ENCODE measurements at places on chromosomes 1 and 21.
A peak's percentile ranks its signal among the peaks of the same experiment; 100 is the strongest.

DNA sequence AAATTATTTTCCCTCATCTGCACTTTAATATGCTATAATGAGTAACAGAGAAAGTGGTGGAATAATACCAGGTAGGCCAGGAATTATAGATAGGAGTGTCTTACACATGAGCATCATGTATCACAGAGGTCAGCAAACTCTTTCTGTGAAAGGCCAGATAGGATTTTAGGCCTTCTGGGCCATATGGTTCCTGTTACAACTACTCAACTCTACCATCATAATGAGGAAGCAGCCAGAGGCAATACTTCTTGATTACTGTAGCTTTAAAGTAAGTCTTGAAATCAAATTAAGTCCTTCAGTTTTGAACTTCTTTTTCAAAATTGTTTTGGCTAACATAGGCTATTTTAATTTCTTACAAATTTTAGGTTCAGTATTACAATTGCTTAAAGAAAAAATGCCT, 32.1 kb upstream of the IGSF3 start:
- no peak for DNase-seq

DNA sequence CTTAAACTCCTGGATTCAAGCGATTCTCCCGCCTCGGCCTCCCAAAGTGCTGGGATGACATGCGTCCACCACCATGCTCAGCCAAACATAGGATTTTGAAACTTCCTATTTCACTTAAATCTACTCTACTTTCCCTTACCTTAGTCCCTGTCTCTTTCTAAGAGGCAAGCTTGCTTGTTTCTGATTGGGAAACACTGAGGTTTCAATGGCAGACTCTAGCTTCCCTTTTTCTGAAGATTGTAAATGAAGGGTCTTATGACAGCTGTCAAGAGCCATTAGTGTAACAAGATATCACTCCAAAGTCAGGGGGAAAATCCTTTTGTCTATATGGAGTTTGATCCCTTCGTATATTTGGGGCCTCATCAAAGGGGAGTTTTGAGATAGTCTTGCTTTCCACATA, 23.5 kb upstream of the LMO4 start:
- no peak for DNase-seq

DNA sequence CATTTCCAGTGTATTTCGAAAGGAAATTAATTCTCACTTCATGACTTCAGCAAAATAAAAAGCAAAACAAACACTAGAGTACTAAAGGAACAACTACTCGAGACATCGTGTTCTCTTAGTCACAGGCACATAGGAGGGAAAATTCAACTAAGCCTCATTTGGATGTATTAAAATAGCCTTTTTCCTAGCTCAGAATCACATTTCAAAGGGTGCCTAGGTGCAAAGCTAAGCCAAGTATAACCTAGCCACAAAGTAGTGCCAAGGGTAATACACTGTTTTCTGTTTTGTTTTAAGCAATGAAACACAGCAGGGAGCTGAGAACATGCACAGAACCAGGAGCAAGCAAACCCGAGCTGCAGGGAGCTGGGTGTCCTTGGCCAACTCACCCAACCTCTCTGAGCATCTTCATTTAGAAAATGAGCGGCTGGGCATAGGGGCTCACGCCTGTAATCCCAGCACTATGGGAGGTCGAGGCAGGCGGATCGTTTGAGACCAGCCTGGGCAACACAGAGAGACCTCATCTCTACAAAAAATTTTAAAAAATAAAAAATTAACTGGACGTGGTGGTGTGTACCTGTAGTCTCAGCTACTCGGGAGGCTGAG, 26.6 kb upstream of the ACBD6 start:
- DNase-seq, result no peak

- no peak for DNase-seq
These were observed 198.6 kb downstream of the PTPRC start for GRCh38 chr1:198837278-198838021.

DNA sequence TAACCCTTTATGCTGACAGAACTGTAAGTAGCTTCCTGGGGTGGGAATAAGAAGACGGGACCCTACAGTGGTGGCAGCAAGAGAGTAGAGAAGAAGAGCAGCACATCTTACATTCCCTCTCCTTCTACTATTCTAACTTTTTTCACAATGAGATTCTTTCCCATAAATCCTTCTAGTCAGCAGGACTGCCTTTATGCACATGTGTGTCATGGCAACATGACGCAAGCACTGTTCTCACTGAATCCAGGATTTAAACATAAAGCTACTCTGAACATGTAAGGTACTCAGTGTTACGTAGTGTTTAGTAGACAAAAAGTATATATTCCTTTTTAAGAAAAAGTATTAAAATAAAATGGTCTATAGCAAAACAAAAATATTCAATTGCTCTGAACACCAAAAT, 309.7 kb upstream of the LYPLAL1 start:
- no peak for DNase-seq

DNA sequence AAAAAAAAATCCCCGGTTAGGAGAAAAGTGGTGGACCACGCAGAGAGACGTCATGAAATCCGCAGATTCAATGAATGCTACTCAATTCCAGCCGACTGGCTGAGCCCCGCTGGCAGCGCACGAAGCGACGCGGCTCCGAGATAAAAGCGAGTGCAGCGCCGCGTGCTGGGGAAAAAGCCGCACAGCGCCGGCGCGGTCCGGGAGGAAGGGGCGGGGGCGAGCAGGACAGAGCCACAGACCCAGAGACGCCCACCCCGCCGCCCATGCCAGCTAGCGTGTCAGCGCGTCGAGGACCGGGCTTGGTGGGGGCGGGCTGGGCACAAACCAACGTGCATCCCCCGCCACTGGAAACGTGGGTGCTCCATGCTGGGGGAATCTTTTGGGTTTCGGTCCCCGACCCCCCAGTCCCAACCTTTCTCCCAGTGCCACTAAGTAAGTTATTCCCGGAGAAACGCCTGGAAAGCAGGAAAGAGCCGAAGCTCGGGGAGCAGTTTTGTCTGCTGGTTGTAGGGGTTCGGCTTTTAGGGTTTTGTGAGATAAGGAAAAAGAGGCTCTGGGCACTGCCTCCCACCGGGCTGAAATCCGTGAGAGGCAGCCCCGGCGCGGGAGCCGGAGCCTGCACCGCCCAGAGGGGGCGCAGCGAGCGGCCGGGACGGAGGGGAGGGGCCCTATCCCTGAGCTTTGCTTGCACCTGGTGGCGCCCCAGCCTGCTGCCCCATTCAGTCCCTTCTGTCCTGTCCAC, at the start of gene KCNJ6:
Gene KCNJ6 (minus strand): TSS at position 148 of the 742 bp plus-strand sequence. CDS start 75,775 bp downstream, outside the sequence.
- DNase-seq, result no peak

- no peak for DNase-seq
These were observed 42.1 kb upstream of the C8B start for GRCh38 chr1:57007948-57008347.

DNA sequence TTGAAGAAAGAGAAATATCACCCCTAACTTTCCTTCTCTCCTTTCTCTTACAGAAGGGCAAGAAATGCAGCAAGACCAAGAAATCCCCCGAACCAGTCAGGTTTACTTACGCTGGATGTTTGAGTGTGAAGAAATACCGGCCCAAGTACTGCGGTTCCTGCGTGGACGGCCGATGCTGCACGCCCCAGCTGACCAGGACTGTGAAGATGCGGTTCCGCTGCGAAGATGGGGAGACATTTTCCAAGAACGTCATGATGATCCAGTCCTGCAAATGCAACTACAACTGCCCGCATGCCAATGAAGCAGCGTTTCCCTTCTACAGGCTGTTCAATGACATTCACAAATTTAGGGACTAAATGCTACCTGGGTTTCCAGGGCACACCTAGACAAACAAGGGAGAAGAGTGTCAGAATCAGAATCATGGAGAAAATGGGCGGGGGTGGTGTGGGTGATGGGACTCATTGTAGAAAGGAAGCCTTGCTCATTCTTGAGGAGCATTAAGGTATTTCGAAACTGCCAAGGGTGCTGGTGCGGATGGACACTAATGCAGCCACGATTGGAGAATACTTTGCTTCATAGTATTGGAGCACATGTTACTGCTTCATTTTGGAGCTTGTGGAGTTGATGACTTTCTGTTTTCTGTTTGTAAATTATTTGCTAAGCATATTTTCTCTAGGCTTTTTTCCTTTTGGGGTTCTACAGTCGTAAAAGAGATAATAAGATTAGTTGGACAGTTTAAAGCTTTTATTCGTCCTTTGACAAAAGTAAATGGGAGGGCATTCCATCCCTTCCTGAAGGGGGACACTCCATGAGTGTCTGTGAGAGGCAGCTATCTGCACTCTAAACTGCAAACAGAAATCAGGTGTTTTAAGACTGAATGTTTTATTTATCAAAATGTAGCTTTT, 2.4 kb downstream of the CCN1 start:
- DNase-seq, result no peak

GRCh38 chr1:241212628-241213027, 144.4 kb downstream of the RGS7 start:
- no peak for DNase-seq

GRCh38 chr21:45898781-45899180, 82.8 kb upstream of the COL6A1 start:
- no peak for DNase-seq

GRCh38 chr1:16013220-16013907, 4.5 kb downstream of the HSPB7 start:
- DNase-seq, result peak; percentile 65

- DNase-seq, result no peak
These were observed 163.8 kb downstream of the CHRM3 start for GRCh38 chr1:239550178-239550577.

DNA sequence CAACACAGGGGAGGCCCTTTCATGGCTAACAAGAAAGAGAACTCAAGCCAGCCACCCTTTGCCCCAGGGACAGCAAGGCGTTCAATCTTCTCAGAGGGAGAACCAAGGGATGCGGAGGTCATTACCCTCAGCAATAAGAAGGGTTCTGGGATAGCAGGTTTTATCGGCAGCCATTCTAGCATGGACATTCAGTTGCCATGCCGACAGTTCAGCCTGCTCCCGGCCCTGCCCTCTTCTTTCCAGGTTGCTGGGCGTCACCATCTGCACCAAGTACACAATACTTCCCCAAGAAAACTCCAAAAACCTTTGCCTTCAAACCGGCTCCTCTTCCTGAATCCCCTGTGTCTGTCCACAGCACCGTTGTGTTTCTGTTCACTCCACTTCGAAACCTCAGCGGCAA, 47.1 kb downstream of the SYT2 start:
- no peak for DNase-seq

GRCh38 chr1:66436378-66437135, 97.4 kb upstream of the SGIP1 start:
- DNase-seq, result peak; percentile 38

DNA sequence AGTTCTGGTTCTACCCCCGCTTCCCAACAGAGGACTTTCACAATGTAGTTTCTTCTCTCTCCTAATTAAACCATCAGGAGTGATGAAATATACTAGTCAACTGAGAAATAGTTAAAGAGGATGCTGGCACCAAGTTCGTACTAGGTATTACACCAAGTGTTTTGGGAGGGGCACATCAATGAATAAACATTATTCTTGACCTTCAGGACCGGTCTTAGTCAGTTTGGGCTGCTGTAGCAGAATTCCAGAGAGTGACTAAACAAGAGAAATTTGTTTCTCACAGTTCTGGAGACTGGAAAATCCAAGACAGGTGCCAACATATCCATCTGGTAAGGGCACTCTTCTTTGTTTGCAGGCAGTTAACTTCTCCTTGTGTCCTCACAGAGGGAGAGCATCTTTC, 103.8 kb downstream of the SPATA17 start:
- no peak for DNase-seq

DNA sequence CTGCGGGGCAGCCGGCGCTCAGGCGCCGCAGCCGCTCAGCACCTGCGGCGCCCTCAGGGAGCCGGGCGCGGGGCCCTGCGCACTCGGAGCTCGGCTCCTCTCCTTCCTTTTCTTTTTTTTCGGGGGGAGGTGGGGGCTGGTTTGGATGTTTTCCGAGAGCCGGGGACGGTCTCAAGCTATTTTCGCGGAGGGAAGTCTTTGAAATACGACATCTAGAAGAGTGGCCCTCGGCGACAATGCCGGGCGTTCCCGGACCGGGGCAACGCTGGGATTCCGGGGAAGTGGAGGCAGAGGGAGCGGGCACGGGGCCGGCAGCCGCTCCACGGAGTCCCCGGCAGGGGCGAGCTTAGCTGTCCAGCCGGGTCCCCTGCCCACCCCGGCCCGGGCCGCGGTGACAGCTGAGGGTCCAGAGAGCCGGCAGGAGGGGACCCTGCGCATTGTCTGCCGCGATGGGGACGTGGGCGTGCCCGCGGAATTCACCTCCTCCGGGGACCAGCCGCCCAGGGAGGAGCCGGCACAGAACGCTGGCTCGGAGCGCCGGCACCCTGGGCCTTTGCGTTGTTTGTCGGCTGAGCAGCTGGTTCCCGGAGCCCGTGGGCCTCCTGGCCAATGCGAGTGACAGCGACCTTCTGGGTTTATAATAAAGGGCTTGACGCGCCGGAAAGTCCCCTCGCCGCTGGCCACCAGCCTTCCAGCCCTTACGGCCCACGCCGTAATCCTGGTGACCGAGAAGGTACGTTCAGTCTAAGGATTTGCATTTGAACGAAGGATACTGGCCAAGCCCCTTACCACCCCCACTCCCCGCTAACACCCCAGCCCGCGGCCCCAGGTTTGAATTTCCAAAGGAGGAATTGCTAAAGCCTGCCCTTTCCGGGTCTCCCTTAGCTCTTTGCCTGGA, 582 bp downstream of the SLC37A1 start:
- DNase-seq, result peak; percentile 80

GRCh38 chr1:64343823-64344190, 126.1 kb upstream of the CACHD1 start:
- DNase-seq, result no peak

DNA sequence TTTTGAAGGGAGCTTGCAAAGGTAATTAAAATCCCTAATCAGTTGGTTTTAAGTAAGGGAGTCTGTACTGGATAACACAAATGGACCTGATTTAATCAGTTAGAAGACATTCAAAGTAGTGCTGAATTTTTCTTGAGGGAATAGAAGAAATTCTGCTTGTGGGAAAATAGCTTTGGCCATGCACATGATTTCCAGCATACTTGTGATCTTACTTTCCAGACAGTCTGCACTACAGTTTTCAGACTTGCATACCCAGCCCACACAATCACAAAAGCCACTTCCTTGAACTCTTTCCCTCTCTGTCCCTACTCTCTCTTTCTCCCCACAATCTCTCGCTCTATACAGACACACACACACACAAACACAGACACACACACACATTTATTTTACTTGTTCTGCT, 852.1 kb downstream of the PLA2G4A start:
- no peak for DNase-seq

- peak; percentile 35 for DNase-seq
These were observed 645 bp upstream of the TLR5 start for GRCh38 chr1:223143537-223144248.

DNA sequence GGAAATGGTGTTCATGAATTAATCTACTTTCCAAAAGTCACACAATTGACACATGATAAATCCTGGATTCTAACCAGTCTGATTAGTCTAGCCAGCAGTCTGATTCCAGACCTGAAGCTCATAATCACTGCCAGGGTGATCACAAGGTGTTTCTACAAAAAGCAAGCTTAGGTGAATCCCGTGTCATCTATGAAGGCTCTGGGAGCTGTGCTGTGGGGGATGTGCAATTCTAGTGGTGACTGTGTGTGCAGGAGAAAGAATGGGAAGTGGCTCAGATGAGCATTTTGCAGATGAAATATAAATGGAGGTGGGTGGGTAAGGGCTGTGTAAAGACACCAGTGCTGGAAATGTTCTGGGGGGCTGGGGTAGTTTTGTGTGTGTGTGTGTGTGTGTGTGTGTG, 1.8 kb upstream of the NPPB start:
- no peak for DNase-seq
